G401 (cell line): ENCODE measurements at places on chromosomes 12 and 14. TPM values are rescaled to one million over a fixed set of nuclear protein-coding genes. Genes with fewer than 3 reads are reported as not detected.

DNA sequence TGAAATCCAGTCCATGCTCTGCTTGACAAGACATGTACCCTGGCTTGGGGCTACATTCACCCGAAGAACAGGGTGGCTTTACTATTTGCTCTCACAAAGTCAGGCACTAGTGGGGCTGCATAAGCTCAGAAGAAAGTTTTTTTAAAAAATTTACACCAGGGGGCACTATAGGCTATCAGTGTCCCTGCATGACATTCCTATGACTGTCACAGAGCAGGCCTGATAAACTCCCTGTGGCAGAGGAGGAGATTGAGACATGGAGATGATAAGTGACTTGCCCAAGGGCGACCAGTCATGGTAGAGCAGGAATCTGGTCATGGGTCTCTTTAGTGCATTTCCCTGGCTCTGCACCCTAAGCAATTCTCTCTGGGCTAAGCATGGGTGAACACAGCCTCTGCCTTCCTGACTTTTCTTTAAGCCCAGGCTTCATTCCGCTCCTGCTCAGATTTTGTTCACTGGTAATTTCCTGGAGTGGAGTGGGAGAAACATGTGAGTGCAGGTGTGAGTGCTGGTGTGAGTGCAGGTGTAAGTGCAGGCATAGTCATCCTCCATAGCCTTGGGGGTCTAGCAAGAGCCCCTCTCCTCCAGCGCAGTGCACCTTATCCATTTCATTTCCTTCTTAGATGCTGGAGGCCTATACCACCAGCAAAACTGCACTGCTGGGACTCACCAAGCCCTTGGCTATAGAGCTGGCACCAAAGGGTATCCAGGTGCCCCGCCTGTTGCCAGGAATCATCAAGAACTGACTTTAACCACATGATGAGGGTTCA, 91.6 kb downstream of the DHRS2 start:
- DNase-seq, result peak; percentile 15

GRCh38 chr14:71684323-71684722, 247.9 kb upstream of the RGS6 start:
- DNase-seq, result no peak

MYF6 gene
- not detected in 2 replicates for total RNA-seq

SLC5A8 gene
- total RNA-seq, result not detected in 2 replicates

FLRT2 gene
- not detected in 2 replicates for total RNA-seq
